Stimulated activated naive CD4-positive, alpha-beta T cell (primary cell): ENCODE measurements at places on chromosomes 1 and 21.

DNA sequence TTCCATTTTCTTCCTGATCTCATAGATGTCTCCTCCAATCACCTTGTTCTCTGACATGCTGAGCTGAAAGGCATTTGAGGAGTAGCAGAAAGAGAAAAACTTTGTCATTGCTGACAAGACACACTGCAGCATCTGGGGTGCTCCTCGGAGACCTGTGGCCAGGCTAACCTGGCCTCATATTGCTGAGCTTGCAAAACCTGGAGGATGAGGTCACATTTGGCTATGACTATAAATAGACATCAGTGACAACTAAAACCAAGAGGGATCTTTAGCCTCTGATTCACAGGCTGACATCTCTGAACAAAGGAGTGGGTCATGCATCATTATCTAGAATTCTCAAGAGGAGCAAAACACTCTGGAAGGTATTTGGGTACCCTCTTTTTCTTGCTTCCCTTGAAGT lies 83.7 kb downstream of the PROX1 start:
- no peak for DNase-seq

- DNase-seq, result no peak
Observed at GRCh38 chr1:232357416-232357815, 272.5 kb downstream of the SIPA1L2 start.

GRCh38 chr1:110873856-110874255 lies 908 bp downstream of the CD53 start:
- DNase-seq, result no peak

- no peak for DNase-seq
Observed at GRCh38 chr1:223824712-223825111, 21.0 kb downstream of the TP53BP2 start.

DNA sequence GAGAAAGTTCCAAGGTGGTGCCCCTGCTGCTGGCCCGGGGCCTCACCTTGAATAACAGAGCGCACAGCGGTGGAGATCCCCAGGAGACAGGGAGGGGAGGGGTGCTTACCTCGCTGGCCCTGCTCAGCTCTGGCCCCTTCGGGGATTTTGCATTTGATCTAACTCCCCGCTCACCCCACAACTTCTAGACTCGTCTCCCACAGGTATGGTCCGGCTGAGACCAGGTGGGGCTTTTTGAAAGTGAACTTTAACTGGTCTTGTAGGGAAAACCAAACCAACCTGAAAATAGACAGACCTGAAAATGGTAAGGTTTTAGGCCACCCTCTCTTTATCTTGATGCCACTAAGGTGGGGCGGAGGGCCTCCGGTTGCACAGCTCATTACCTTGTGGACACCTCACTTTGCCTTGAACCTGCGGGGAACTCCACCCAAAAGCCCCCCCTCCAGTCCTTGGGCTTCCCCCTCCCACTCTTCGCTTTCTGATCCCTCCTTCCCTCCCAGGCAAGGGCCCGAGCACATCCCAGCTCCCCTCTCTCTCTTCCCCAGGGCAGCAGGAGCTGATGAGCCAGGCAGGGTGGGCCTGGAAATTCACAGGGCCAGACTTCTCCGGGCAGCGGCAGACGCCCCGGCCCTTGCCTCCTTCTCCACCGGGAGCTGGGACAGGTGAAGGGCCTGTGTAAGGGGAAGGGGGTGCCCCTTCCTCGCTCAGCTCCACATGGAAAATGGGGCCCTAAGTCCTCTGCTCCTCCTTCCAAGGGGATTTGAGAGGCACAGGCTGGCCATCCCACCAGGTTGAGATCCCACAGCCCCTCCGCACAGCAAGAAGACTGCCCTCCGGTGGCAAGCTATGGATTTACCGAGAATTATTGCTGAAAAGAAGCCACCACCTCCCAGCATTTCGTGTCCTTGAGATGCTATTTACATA lies 16.1 kb downstream of the TNFRSF8 start:
- DNase-seq, result no peak
